NCI-H2029 (cell line): ENCODE measurements at places on chromosomes 3 and 15.

DNA sequence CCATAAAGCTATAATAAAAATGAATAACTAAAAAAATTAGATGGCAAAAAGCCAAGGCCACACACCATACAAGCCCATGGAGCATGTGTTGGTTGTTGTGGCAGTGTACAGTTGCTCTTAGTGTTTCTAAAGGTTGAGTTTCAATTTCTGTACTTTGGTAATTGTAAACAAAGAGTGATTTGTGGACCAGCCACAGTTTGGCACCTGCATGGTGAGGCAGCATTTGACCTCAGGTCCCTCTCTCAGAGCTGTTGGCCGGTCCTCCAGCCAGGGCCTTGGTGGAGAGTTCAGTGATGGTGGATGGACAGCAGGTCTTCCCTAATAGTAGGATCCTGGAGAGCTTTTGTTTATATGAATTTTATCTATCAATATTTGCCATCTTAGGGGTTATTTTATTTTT, 5.6 kb downstream of the ACAD9 start:
- DNase-seq: no peak

DNA sequence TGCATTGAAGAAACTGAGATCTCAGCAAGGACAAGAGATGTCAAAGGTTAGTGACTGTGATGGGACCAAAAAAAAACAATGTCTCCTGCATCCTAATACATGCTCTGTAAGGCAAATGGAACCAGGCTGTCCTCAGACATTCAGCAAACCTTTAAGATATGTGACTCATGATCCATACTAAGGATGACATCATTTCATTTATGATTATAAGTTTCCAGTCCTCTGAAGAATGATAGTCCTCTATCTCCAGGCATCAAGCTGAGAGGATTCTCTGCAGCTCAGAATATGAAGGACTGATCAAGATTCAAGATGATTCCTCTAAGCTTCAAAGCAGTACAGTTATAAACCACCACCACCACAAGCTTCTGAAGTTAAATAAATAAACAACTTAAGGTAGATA, 47.6 kb downstream of the SSR3 start:
- no peak for DNase-seq

DNA sequence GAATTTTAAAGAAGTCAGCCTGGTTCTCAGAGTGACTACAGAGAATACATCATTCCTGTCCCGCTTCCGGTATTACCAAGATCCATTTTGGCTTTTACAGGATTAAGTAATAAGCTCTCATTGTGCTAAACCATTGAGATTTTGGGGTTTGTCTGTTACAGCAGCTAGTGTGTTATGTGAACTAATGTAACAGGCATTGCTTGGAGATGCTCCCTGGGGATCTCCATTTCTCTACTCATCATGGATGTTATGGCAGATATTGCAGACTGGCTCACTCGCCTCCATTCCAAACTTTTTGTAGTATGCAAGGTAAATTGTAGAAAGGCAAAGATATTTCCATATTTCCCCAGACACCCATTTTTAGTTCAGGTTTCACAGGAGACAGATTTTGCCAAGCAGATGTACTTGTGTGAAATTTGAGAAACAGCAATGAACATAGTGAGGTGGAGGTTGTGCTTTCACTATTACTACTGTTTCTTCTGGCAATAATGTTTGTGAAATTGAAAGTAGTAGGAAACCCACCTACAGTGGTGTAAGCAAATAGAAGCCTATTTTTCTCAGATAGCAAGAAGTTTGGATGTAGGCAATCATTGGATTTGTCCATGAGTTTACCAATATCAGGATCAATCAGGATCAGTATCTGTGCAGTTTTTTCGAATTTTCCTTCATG, 177.1 kb upstream of the GALNT15 start:
- DNase-seq: no peak

DNA sequence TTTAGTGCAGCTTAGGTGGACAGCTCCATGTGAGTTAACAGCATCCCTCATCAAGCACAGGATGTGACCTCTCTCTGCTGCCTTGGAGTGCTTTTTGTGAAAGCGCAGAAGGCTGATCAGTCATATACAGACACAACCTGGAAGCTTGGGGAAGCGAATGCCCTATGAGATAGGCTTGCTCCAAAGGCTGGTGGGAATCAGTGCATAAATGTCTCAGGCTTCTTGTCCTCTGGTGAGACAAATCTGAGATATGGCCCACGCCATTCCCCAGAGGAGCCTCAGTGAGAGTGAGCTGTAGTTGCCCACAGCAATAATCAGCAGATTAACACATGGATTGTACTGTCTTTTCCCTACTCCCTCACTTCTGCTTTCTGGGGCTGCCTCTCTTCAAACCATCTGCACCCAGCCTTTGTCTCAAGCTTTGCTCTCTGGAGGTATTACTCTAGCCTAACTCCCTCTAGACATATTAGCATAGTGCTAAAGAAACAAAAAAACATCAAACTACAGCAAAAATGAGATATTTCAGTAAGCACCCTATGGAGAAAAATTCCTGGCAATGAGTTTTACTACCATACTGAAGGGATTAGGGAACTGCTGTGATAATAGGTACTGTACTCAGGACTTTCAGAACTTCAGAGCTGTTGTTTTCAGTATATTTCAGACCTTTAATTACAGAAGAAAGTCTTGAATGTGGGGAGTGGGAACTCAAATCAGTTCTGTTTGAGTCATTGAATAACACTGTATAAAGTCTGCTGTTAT, 113.7 kb downstream of the OXSM start:
- DNase-seq: no peak

DNA sequence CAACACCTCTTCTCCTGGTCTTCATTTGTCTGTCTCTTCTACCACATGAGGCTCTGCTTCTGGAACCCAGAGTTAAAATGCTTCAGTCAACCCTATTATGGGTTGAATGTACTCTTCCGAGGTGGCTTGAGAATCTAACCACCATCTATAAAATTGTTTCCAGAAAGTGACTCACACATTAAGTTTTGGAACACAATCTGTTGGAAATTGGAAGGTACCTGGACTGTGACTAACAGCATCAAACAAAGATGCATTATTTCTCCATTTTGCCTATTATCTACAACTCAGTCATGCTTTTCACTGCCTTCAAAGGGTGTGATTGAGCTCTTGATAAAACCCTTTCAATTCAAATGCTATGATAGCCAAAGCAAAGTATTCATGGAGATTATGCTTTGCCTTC, 499.0 kb upstream of the SEMA6D start:
- no peak for DNase-seq
